ENCODE measurements at places on chromosomes 3 and 15.

DNA sequence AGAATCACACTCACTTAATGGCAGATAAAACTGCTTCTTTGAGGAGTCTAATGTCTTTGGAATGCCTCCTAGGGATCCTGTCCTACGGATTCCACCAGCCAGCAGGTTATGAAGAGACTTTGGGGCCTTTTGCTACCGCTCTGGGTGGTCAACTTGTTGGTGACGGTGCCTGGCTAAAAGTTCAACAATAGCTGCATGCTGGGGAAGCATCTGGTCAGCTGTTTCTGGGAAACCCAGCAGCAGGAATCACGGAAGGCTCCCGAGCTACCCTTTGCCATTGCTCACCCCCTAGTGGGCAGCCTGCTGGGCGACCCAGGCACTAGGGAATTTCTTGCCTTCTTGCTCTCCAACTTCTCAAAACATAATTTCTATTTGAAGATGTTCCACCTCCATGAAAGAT lies 263.3 kb downstream of the NEK10 start:
- H3K4me1 ChIP-seq, result no peaks in the 10 kb centered on the region
- no peaks in the 10 kb centered on the region for H3K36me3 ChIP-seq

DNA sequence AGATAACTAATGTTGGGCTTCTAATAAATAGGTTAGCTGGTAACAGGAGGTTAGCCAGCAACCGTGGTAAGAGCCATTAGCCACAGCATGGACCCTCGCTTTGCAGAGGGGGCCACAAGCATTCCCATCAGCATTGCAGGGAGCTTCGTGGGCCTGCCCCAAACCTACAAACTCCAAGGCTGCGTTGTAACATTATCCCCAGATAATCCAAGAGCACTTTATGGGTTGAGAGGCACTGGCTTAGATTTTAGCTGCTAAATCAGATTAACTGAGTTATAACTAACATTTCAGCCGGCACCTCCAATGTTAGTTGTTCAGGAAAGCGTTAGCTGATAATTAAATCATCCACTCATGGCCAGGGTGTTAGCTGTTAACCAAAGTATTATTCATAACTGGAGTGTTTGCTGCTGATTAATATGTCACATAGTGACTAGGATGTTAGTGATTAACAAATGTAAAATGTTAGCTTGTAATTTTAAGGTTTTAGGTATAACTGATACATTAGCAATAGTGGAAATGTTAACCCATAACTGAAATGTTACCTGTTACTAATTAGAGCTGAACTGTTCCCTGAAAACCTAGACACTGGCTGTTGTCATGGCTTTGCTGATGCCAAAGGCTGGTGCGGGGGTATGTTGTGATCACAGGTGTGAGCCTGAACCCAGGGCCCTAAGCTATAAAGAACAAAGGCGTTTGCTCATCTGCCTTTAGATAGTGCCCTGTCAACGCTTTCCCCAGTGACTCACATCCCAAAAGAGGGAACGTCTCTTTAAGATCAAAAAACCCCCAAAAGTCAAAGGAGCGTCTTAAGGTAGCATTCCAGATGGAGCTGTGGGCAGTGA lies 56.2 kb downstream of the SLC6A6 start:
- H3K27ac ChIP-seq, result no peak overlapping the region
- peaks cover 4% of the 10 kb centered on the region for H3K36me3 ChIP-seq
- H3K4me3 ChIP-seq, result no peak overlapping the region
- peaks cover 4% of the 10 kb centered on the region for H3K4me1 ChIP-seq

DNA sequence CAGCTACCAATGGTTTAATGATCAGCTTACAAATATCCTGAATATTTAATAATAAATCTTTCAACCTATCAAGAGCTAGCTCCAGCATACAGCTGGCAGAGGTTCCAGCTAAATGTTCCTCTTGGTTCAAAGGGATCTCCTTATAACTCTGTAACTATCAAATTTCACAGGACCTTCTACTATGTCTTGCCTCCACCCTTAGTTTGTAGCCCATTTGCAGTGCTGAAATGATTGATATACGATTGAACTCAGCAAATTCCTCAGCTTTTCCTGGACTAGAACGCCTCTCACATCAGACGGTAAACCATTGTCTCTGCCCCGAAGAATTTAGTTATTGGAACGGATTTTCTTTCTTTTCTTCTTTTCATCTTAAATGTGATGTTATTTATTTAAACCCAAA lies 41.5 kb downstream of the CD200R1L start:
- H3K27me3 ChIP-seq, result no peaks in the 10 kb centered on the region
- no peaks in the 10 kb centered on the region for H3K36me3 ChIP-seq
- no peak overlapping the region for H3K27ac ChIP-seq

DNA sequence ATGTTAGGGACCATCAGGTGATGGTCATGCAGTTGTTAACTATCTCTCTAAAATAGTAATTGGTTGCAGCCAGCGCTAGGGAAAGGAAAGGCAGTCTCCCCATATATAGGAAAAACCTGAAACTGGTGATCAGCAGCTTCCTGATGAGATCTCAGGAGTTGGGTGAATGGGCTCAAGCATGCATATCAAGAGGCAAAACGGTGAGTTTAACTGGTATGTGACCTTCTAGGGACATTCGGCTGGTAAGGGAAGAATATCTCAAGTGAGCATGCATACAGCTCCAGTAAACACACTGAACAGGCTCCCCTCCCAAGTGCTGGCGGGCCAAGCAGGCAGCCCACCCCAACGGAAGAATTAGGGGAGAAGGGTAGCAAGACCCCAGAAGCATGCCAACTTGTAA lies 49.3 kb upstream of the ROBO2 start:
- H3K27me3 ChIP-seq, result no peaks in the 10 kb centered on the region
- H3K4me3 ChIP-seq, result no peak overlapping the region
- no peaks in the 10 kb centered on the region for H3K4me1 ChIP-seq
- H3K36me3 ChIP-seq, result no peaks in the 10 kb centered on the region

- no peaks in the 10 kb centered on the region for H3K36me3 ChIP-seq
- H3K4me3 ChIP-seq, result no peak overlapping the region
- no peaks in the 10 kb centered on the region for H3K4me1 ChIP-seq
- no peak overlapping the region for H3K27ac ChIP-seq
- DNase-seq, result no peak
- peaks cover 9% of the 10 kb centered on the region for H3K27me3 ChIP-seq
These were observed 151.2 kb downstream of the OPA1 start for GRCh38 chr3:193744048-193744821.

DNA sequence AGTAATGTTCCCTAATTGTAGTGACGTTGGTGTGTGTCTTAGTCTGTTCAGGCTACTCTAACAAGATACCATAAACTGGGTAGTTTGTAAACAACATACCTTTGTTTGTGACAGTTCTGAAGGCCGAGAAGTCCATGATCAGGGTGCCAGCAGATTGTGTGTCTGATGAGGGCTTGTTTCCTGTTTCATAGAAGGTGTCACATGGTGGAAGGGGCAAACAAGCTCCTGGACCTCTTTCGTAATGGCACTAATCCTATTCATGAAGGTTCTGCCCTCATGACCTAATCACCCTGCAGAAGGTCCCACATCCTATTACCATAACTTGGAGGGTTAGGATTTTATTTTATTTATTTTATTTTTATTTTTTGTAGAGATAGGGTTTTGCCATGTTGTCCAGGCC lies 11.1 kb downstream of the ATXN7 start:
- H3K4me1 ChIP-seq, result peaks cover 17% of the 10 kb centered on the region
- peaks cover 3% of the 10 kb centered on the region for H3K36me3 ChIP-seq
- H3K27me3 ChIP-seq, result no peaks in the 10 kb centered on the region

DNA sequence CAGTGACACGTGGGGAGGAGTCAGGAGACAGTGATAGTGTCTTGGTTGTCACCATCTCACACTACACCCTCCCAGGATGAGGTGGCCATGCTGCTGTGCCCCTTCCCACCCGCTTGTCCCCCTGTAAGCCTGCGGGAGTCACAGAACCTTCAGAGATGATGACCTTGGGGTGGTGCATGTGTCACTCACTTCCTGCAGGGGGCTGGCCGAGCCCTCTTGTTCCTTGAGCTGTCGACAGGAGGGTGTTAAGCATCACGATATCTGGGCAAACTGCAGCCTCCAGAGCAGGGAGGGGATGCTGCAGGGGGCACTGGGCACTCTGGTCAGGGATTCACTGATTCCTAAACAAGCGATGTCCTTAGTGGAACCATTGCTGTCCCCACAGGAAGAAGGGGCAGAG lies 27.7 kb downstream of the FAH start:
- no peak for DNase-seq
- no peak overlapping the region for H3K27ac ChIP-seq
- no peaks in the 10 kb centered on the region for H3K27me3 ChIP-seq
- peaks cover 16% of the 10 kb centered on the region for H3K36me3 ChIP-seq
- no peak overlapping the region for H3K4me3 ChIP-seq

GRCh38 chr3:7444886-7445285 lies 584.0 kb downstream of the GRM7 start:
- H3K27me3 ChIP-seq, result no peaks in the 10 kb centered on the region
- H3K27ac ChIP-seq, result no peak overlapping the region
- H3K4me1 ChIP-seq, result no peaks in the 10 kb centered on the region

DNA sequence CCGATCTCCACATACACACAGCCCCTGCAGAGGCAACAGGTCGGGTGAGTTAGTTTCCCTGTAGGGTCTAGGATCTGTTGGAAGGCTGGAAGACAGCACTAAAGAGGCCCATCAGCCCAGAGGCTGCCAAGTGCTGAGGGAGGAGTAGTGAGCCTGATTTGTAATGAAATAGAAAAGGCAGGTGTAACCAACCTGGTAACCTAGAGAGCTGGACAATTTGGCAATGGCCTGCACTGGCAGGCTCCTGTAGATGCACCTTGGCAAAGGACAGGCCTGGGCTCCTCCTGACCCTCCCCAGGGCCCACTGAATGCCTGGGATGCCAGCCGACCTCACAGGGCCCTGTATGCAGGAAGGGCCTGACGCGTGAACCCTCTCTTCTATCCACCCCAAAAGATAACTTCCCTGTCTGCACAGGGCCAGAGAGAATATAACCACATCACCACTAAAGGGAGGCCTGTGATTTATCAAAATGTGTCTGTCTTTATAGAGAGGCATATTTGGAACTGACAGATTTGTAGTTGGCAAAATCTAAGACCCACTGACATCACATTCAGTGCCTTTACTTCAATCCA lies 225.1 kb upstream of the CHRNA7 start:
- H3K36me3 ChIP-seq, result no peaks in the 10 kb centered on the region
- H3K4me3 ChIP-seq, result no peak overlapping the region
- DNase-seq, result no peak
- H3K4me1 ChIP-seq, result no peaks in the 10 kb centered on the region

- no peak overlapping the region for H3K27ac ChIP-seq
- DNase-seq, result no peak
- H3K4me3 ChIP-seq, result no peak overlapping the region
- H3K27me3 ChIP-seq, result no peaks in the 10 kb centered on the region
These were observed 25.7 kb downstream of the CD47 start for GRCh38 chr3:108065096-108065495.

GRCh38 chr3:24624938-24625681 lies 130.5 kb upstream of the THRB start:
- no peaks in the 10 kb centered on the region for H3K36me3 ChIP-seq
- no peaks in the 10 kb centered on the region for H3K27me3 ChIP-seq
- no peak for DNase-seq
- no peak overlapping the region for H3K27ac ChIP-seq
- H3K4me1 ChIP-seq, result no peaks in the 10 kb centered on the region
- H3K4me3 ChIP-seq, result no peak overlapping the region

GRCh38 chr3:184857099-184857498 lies 45.1 kb downstream of the VPS8 start:
- no peaks in the 10 kb centered on the region for H3K27me3 ChIP-seq
- H3K27ac ChIP-seq, result no peak overlapping the region
- no peak for DNase-seq
- no peaks in the 10 kb centered on the region for H3K4me1 ChIP-seq
- peaks cover 5% of the 10 kb centered on the region for H3K36me3 ChIP-seq

DNA sequence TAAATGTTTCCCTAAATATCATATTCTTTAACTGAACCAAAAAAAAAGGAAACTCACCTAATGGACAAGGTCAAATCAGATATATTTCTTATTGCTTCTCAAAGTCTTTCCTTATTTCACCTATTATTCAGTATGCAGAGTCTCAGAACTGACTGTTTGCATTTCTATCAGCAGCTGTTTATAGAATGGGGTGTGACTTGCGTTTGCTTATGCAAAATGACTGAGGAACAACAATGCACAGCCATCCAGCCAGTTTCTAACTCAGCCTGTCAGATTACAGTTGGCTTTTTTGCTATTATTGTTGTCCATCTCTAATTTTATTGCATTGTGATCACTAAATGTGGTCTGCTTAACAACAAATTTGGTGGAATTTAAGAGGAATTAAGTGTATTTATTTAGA lies 40.7 kb downstream of the RAB27A start:
- peaks cover 9% of the 10 kb centered on the region for H3K4me1 ChIP-seq
- no peaks in the 10 kb centered on the region for H3K27me3 ChIP-seq
- no peaks in the 10 kb centered on the region for H3K36me3 ChIP-seq
- H3K27ac ChIP-seq, result no peak overlapping the region
- DNase-seq, result no peak

- no peaks in the 10 kb centered on the region for H3K36me3 ChIP-seq
- H3K4me1 ChIP-seq, result peaks cover 46% of the 10 kb centered on the region
- peak overlapping the region; percentile 47 for H3K27ac ChIP-seq
These were observed 107.1 kb upstream of the PHLDB2 start for GRCh38 chr3:111751961-111752360.

DNA sequence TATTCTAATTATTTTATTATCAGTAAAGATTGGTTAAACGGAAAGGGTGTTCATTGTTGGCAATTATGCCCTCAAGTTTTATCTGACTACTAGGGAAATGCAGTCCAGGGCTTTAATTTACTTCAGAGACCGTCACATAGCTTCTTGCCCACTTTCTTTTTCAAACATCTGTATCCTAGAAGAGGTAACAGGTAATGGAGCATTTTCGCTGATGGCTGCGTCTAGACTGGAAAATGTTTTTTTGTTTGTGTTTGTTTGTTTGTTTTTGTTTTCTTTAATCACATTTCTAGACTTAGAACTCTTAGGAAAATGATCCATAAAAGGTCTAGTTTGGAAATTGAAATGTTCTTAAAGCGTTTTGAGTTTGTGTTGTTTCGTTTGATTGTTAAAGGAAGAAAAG lies 71.4 kb downstream of the ANXA2 start:
- no peak overlapping the region for H3K27ac ChIP-seq
- H3K4me3 ChIP-seq, result no peak overlapping the region
- peaks cover 10% of the 10 kb centered on the region for H3K27me3 ChIP-seq
- H3K4me1 ChIP-seq, result peaks cover 3% of the 10 kb centered on the region
- no peak for DNase-seq

DNA sequence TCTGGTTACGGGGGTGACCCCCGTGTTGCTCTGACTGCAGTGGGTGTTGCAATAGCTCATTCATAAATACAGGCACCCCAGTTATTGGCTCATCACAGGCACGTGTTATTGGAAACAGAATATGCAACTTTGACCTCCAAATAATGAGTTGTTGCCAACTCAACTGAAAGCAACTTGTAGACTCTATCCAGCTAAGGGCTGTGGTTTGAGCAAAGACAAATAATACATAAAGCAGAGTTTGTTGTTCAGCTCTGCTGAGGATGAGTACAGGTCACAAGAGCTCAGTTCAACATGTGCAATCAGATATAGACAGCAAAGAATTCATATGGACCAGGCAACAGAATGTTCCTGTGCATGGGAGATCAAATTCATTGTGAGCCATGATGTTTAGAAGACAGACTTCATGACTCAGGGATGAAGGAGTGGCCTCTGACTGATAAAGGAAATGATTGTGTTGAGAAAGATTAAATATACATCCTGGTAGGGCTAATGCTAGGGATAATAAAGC lies 87.6 kb upstream of the LRIG1 start:
- no peak overlapping the region for H3K4me3 ChIP-seq
- H3K27me3 ChIP-seq, result no peaks in the 10 kb centered on the region
- H3K27ac ChIP-seq, result no peak overlapping the region
- peaks cover 7% of the 10 kb centered on the region for H3K4me1 ChIP-seq
- no peak for DNase-seq

GRCh38 chr3:71180524-71180923 lies 403.0 kb downstream of the FOXP1 start:
- no peaks in the 10 kb centered on the region for H3K36me3 ChIP-seq
- no peak overlapping the region for H3K4me3 ChIP-seq
- no peaks in the 10 kb centered on the region for H3K4me1 ChIP-seq
- no peaks in the 10 kb centered on the region for H3K27me3 ChIP-seq

Measured in keratinocyte (primary cell).